Astrocyte of the spinal cord (primary cell): ENCODE measurements at places on chromosomes 6 and 20.

- DNase-seq, result no peak
These were observed 555.5 kb downstream of the PTPRT start for GRCh38 chr20:42634156-42634555.

GRCh38 chr6:71333697-71334096 is 45.1 kb downstream of the OGFRL1 start:
- DNase-seq, result peak; percentile 71

DNA sequence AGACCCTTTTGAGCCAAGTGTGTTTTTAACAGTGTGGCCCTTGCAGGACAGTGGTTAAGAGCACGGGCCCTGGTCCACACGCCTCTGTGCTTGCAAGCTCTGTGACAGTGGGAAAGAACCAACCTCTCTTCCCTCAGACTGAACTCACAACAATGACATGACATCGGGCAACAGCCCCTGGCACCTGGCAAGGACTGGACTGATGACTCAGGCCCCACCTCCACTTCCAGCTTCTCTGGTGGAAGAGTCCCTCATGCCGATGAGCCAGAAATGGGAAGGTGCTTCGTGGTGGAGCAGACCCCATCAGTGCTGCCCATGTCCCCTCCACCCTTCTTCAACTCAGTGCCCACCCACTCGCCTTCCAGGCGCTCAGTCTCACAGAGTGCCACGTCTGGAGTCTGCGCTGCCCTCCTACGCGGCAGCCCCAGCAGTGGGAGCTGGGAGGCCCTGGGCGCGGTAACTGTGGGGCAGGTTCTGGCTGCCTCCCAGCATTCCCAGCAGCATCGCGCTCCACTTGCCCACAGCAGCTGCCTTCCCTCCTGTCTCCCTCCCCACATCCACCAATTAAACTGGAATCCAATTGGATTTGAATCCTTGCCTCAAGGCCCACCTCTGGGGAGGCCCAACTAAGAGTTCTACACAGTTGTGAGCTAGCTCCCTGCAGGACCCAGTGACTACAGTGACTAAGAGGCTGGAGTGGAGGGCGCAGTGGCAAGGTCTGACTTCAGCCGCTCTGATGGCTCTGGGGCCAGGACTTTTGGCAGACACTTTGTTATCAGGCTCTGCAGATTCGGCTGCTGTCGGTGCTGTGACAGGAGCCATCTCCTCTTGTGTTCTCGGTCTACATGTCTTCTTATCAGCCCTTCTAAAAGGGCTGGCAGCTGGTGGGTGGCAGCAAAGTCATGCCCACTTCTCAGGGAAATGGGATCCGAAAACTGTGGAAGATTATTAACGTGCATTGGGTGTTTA is 156.8 kb upstream of the MLN start:
- DNase-seq, result no peak

DNA sequence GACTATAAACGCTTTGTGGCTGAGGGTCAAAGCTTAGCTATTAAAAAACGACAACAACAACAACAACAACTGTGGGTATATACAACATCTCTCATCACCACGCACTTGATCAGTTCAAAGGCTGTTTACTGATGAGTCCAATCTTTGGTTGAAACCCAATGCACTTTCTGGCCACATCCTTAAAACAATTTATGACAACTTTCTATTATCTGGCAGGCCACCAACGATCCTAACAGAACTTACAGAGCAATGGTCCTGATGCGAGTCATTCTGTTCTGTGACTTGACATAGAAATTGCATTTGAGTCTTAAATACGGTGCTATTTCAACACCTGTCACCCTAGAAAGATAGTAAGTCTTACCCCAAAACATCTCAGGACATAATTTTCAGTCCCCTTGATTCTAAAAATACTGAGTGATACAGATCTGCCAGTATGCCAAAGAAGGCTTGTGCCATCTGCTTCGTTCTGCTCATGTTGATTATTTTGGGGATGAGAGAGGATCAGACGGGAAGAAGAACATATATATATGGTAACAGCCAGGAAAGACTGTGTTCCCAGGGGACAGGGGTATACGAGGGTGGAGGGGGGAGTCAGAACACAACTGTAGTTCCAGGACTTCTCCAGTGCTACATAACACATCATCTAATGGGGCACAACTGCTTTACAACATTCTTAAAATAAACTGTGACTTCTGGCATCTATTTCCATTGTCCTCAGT is 55.8 kb downstream of the PLAGL1 start:
- no peak for DNase-seq

- DNase-seq, result no peak
These were observed 15.4 kb downstream of the LINC00237 start for GRCh38 chr20:21090721-21091120.
